ENCODE measurements at places on chromosomes 7 and 10.

GRCh38 chr10:132927824-132928223 lies 14.5 kb downstream of the CFAP46 start:
- DNase-seq, result no peak

- no peak for DNase-seq
Measured at GRCh38 chr7:33509206-33509605, 379.8 kb downstream of the BBS9 start.

DNA sequence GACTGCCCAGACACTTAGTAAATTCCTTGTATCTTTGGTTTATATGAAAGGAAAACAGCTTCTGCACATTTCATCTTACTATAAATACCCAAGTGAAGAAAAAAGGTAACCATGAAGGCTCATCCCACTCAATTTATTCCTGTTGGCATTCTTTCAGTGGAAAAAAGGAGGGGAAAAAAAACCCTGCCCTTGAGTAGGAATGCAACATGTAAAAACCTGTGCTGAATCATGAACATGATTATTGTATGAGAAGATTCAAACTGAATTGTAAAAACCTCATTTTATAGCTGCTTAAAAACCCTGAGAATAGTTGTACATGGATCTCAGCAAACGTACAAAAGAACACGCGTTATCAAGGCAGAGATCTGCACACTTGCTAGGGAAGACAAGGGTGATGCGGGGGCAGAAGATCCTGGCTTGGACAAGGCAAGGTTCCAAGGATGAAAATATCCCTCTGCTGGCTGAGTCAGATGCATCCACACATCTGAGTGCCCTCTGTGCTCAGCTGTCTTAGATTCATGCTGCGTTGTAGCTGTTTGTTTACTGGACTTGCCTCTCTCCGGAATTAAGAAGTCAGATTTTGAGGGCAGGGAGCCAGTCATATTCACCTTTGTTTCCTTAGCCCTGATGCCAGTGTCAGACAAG lies 658.2 kb downstream of the PARD3 start:
- DNase-seq, result no peak

DNA sequence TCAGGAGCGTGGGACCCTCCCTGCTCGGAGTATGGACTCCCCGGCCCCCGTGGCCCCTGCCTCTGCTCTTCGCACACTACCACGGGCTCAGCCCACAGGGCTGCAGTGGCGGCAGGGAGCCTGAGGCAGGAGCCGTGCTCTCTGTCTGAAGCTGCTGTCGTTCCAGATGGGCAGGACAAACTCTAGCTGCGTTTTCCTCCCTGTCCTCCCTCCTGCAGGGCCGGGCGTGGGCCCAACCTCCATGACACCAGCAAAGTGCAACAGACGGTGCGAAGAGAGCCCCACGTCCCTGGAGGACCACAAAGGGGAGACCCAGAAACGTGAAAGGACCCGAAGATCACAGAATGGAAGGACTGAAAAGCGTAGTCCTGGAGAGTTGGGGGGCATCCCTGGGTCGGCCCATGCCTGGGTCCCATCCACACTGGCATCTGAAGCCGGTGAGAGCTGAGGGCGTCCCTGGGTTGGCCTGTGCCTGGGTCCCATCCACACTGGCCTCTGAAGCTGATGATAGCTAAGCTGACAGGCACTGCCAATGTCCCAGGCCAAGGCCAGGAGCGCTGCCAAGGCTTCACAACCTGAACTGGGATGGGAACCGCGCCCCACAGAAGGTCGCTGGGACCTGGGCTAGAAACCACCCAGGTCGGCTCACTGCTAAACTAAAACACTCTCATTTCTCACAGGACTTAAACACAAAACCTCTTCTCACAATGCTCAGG lies 267.0 kb downstream of the MAD1L1 start:
- DNase-seq, result no peak

DNA sequence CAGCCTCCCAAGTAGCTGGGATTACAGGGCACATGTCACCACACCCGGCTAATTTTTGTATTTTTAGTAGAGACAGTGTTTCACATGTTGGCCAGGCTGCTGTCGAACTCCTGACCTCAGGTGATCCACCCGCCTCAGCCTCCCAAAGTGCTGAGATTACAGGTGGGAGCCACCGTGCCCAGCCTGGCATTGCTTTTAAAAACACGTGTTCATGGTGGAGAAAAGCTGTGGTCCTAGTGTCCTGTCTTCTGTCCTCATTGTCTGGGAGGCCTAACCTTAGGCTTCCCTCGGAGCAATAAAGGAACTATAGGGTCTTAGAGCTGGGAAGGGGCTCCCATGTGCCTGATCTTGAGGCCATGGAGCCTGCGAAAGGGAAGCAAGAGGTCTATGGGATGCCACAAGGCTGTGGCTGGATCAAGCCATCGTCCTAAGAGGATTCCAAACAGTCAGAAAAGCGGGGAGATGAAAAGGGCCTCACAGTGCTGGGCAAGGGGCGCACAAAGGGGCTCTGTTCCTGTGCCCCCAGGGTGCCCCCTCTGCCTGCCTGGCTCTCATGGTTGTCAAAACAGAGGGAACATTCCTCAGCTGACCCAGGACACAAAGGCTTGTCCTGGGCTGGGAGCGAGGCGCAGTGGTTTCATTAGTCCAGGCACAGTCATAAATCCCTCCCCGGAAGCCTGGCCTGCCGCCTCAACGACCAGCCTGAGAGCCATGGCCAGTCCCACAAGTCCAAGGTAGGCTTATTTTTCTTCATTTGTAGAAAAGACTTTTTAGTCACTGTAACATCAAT lies 106.6 kb upstream of the TNS3 start:
- no peak for DNase-seq

Data from AML-193 (cell line).